ENCODE measurements at places on chromosomes 5 and 9. TPM values are rescaled to one million over a fixed set of nuclear protein-coding genes. Genes with fewer than 3 reads are reported as not detected.

The CTXN3 gene
- not detected for total RNA-seq

The SLC9A3 gene
- 1.2 TPM for total RNA-seq

The CHD1 gene
- total RNA-seq, result 79.7 TPM

The SPATA31C1 gene
- not detected for total RNA-seq

The PTPN3 gene
- 7.9 TPM for total RNA-seq

The AK8 gene
- total RNA-seq, result not detected

The HRCT1 gene
- not detected for total RNA-seq

The PCDHGA8 gene
- total RNA-seq, result 0.08 TPM

The PCDHGA11 gene
- not detected for total RNA-seq

DNA sequence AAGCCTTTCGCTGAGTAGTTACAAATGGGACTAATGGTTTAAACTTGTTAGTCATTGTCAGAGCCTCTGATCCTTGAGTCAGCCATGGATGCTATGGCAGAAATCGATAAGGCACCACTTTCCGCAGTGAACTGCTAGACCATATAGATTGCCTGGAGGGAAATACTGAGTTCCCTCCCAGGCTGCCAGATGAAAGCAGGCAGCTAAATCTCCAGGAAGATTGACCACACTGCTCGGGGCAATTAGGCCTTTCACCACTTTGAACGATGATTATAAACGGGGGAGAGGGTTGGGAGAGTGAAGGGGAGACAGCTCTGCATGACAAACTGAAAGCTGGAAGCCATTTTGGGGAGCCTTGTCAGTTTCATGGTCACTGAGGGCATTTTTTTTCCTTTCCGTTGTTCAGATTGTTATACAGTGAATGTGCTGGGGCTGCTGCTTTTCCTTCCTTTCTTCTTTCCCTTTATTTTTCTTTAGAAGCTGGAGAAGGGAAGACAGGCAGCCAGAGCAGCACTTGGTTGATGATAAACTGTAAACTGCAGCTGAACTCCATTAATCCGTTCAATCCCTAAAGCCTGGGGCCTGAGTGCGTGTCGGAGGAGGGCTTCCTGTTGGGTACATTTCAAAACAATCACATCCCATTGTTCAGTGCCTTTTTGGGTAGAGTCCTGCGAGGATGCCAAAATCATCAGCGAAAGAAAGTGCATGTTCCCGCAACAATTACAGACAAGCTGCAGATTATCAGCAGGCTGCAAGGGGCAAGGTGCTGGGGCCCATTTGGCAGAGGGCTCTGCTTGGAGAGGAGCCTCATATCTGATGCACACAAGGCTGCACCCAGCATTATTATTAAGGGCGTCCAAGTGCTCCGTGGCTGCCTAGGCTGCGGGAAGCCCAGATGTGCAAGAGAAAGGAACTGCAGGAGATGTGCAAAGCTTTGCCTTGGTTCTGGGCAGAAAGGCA is 308.4 kb downstream of the PSAT1 start:
- DNase-seq, result no peak
- peaks cover 4% of the 10 kb centered on the region for H3K27me3 ChIP-seq
- no peaks in the 10 kb centered on the region for H3K36me3 ChIP-seq
- H3K4me3 ChIP-seq, result no peak overlapping the region
- no peak overlapping the region for H3K27ac ChIP-seq
- no peaks in the 10 kb centered on the region for H3K4me1 ChIP-seq

DNA sequence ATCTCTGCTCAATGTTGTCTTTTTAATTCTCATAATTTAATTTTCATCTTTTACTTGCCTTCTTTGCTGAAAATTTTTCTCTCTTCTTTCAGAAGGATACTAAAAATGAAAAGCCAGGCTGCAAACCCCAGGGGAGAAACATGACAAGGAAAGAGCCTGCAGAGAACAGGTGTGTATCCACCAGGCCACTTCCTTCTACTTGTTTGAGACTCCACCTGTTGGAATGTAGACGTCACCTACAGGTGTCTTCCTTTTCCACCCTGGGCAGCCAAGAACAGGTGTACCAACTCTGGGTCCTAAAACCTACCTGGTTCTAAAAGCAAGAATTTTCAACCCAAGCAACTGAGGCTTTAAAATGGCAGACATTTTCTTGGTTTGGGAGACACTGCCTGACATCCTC is 166.8 kb downstream of the ATP10B start:
- DNase-seq, result no peak
- H3K27me3 ChIP-seq, result no peaks in the 10 kb centered on the region
- no peak overlapping the region for H3K4me3 ChIP-seq
- no peaks in the 10 kb centered on the region for H3K4me1 ChIP-seq

GRCh38 chr5:176533894-176534611 is 3.1 kb downstream of the RNF44 start:
- peak; percentile 71 for DNase-seq
- H3K4me3 ChIP-seq, result no peak overlapping the region
- peak overlapping the region; percentile 26 for H3K27ac ChIP-seq
- peaks cover 18% of the 10 kb centered on the region for H3K36me3 ChIP-seq
- H3K4me1 ChIP-seq, result peaks cover 35% of the 10 kb centered on the region

GRCh38 chr5:135047347-135047695 is 13.3 kb upstream of the PITX1 start:
- no peak overlapping the region for H3K27ac ChIP-seq
- no peaks in the 10 kb centered on the region for H3K27me3 ChIP-seq
- DNase-seq, result no peak
- no peak overlapping the region for H3K4me3 ChIP-seq
- 0 out of 2 replicates have a peak, but pooled peaks cover 7% of the 10 kb centered on the region for H3K4me1 ChIP-seq
- H3K36me3 ChIP-seq, result no peaks in the 10 kb centered on the region

- no peaks in the 10 kb centered on the region for H3K27me3 ChIP-seq
- no peak overlapping the region for H3K27ac ChIP-seq
- DNase-seq, result no peak
- H3K4me3 ChIP-seq, result no peak overlapping the region
- H3K4me1 ChIP-seq, result peaks cover 17% of the 10 kb centered on the region
Measured at GRCh38 chr9:107541523-107541922, 52.0 kb upstream of the KLF4 start.

DNA sequence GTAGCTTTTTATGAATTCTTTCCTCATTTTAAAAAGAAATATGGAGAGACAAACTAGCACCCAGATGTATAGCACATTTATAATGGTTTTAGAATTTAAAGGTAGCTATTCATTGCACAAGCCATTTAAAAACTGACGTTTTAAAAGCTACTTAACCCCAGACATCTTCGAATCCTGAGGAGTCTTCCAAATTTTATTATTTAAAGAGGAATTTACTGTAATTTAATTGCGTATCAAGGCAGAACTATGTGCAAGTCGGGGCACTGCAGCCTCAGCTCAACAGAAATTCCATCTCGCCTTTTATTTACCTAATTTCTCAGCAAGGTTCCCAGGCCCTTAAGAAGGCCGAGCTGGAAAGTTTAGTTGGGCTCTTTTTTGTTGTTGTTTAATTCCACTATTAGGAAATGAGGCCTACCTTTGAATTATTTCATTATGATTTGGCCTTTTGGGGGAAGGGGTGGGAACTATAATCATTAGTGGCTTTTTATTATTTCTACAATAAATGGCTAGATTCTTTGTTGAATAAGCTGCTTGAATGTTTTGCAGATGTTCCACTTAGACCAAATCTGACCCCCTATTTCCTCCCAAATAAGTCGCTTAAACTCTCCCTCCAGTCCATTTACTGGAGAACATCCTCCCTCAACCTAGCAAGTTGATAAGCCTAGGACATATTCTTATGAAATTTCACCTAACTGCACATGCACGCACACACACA is 20.2 kb downstream of the NR2F1 start:
- DNase-seq, result no peak
- no peak overlapping the region for H3K4me3 ChIP-seq
- no peaks in the 10 kb centered on the region for H3K36me3 ChIP-seq
- no peak overlapping the region for H3K27ac ChIP-seq
- peaks cover 51% of the 10 kb centered on the region for H3K27me3 ChIP-seq
- H3K4me1 ChIP-seq, result peaks cover 34% of the 10 kb centered on the region

DNA sequence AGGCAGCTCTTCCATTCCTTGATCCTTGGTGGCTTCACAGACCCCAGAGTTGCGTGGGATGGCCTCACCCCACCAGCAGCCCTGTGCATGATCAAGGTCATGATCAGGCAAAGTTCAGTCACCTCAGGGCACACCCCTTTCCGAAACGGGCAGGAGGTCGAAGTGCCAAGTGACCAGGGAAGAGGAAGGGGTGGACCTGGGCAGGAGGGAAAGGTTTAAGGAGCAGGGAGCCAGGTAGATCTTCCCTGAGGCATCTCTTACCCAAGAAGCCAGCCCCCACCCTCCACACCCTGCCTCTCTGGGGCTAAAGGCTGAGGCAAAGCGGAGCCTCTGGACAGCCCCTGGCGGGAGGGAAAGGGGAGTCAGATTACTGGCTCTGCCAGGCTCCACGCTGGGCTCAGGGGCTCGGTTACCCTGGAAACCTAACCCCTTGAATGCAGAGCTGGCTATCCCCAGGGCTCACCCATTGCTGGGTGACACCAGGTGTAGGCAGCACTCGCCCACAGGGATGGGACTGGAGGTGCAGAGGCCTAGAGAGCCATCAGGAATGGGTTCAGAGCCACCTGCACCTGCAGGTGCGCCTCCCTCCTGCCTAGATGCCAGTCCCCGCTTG is 3.6 kb downstream of the MGAT4B start:
- H3K27ac ChIP-seq, result no peak overlapping the region
- peaks cover 38% of the 10 kb centered on the region for H3K4me1 ChIP-seq
- no peak overlapping the region for H3K4me3 ChIP-seq
- H3K27me3 ChIP-seq, result no peaks in the 10 kb centered on the region
- peaks cover 28% of the 10 kb centered on the region for H3K36me3 ChIP-seq

DNA sequence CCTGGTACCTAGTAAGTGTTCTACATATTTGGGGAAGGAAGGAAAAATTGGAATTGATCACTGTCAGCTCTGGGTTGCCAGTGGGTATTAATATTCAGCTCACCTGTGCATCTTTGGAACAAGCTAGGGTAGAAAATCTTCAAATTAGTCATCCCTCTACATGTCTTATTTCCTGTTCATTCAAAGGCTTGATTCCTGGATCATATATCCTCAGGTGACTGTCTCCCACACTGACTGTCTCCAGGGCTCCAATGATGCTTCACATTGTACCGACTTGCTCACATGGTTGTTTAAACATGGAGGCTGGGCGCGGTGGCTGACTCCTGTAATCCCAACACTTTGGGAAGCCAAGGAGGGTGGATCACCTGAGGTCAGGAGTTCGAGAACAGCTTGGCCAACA is 11.6 kb upstream of the SUSD1 start:
- no peak for DNase-seq
- no peaks in the 10 kb centered on the region for H3K4me1 ChIP-seq
- H3K4me3 ChIP-seq, result no peak overlapping the region
- no peaks in the 10 kb centered on the region for H3K27me3 ChIP-seq

DNA sequence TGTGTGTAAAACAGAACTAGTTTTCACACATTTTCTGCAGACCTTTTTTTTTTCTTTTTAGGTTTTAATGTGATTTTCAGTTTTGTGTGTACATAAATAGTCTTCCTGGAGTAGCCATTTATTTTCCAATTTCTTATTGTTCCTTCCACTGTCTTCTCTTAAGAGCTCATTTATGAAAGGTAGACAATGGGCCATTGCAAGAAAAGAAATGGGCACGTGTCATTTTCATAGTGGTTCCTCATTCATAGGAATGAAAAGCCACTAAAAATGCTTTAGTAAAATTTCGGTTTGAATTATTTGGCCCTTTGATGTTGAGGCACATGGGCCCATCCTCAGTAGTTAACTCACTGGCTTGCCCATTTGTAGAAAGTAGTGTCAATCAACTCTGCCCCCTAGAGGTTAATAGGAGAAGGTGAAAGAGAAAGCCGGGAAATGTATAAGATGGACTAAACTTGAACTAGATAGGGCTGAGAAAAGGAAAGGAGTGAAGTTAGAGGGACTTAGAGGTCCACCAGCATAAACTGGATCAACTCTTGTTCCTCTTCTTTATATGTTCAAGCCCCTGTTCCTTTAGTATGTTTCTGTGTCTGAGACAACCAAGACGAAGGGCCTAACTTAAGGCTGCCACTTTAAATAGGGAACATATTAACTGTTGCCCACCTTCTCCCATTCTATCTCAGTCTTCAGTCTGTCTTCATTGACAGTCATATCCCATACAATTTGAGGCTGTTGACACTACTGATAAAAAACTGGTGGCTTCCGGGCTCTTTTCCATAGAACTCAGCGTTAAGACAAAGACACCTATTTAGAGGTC is 72.6 kb downstream of the SMARCA2 start:
- H3K4me1 ChIP-seq, result no peaks in the 10 kb centered on the region
- H3K36me3 ChIP-seq, result peaks cover 23% of the 10 kb centered on the region
- no peaks in the 10 kb centered on the region for H3K27me3 ChIP-seq
- no peak overlapping the region for H3K27ac ChIP-seq
- DNase-seq, result peak; percentile 25

- H3K4me3 ChIP-seq, result no peak overlapping the region
- peaks cover 22% of the 10 kb centered on the region for H3K4me1 ChIP-seq
- H3K27ac ChIP-seq, result no peak overlapping the region
- DNase-seq, result no peak
Measured at GRCh38 chr5:179275381-179275878, 69.8 kb downstream of the ADAMTS2 start.

DNA sequence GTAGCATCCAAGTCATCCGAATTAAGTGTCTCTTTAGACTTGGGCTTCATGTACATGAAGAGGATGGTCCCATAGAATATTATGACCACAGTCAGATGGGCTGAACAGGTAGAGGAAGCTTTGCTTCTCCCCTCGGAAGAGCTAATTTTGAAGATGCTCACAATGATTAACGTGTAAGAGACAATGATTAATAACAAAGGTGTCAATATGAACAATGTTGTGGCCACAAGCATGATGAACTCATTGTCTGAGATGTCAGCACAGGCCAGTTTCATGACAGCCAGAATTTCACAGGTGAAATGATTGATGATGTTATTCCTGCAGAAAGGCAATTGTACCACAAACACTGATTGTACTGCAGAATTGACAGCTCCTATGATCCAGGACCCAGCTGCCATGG is 626 bp downstream of the OR13C2 start:
- no peak overlapping the region for H3K27ac ChIP-seq
- H3K36me3 ChIP-seq, result no peaks in the 10 kb centered on the region
- H3K27me3 ChIP-seq, result no peaks in the 10 kb centered on the region
- DNase-seq, result no peak
- H3K4me3 ChIP-seq, result no peak overlapping the region

GRCh38 chr9:125852386-125852785 is 105.2 kb downstream of the PBX3 start:
- no peaks in the 10 kb centered on the region for H3K27me3 ChIP-seq
- peaks cover 44% of the 10 kb centered on the region for H3K4me1 ChIP-seq
- no peak overlapping the region for H3K4me3 ChIP-seq
- H3K36me3 ChIP-seq, result no peaks in the 10 kb centered on the region
- H3K27ac ChIP-seq, result no peak overlapping the region

GRCh38 chr9:5800969-5801738 is 31.8 kb downstream of the ERMP1 start:
- peaks cover 10% of the 10 kb centered on the region for H3K4me1 ChIP-seq
- no peak for DNase-seq
- H3K4me3 ChIP-seq, result no peak overlapping the region
- H3K27me3 ChIP-seq, result no peaks in the 10 kb centered on the region
- peaks cover 46% of the 10 kb centered on the region for H3K36me3 ChIP-seq

- peak within 1 kb of the TSS; percentile 96 for H3K27ac ChIP-seq
- peaks cover 64% of the 10 kb centered on the region for H3K4me1 ChIP-seq
- DNase-seq, result peak; percentile 91
- peak within 1 kb of the TSS; percentile 92 for H3K4me3 ChIP-seq
- H3K27me3 ChIP-seq, result no peaks in the 10 kb centered on the region
Measured at GRCh38 chr9:83979812-83980394, at the start of gene HNRNPK. Gene HNRNPK (minus strand): TSS chr9:83980215. CDS start chr9:83978252, 1,963 bp downstream.

GRCh38 chr5:150514708-150515211 is 6.8 kb downstream of the NDST1 start:
- H3K27me3 ChIP-seq, result no peaks in the 10 kb centered on the region
- no peak overlapping the region for H3K4me3 ChIP-seq
- peaks cover 98% of the 10 kb centered on the region for H3K4me1 ChIP-seq
- peaks cover 6% of the 10 kb centered on the region for H3K36me3 ChIP-seq
- DNase-seq, result peak; percentile 39

Data from HepG2 (cell line).